ENCODE measurements at places on chromosomes 7 and 10.

DNA sequence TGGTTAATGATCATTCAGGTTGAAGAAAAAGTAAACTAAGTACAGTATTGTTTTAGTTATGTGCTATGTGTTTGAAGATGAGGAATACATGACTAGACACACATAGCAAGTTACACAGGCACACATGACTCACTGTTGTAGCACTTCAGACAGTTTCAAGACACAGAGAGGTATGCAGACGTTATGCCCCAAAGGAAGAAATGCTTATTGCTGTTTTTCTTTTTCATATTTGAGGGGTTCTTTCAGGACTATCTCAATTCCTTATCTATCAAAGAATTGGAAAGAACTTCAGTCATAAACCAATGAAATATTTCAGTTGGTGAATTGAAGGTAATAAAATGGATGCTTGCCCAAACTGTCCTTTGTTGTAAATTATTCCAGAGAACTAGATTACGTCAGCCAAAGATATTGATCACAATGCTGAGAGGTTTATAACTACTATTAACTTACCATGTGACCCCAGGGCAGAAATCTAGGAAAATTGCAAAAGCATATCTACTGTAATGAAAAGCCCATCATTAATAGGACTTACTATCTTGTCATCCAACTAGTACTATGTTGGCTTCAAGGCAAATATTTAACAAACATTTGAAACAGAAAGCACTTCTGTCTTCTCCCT lies 61.2 kb upstream of the CAPZA2 start:
- peak; percentile 87 for DNase-seq

DNA sequence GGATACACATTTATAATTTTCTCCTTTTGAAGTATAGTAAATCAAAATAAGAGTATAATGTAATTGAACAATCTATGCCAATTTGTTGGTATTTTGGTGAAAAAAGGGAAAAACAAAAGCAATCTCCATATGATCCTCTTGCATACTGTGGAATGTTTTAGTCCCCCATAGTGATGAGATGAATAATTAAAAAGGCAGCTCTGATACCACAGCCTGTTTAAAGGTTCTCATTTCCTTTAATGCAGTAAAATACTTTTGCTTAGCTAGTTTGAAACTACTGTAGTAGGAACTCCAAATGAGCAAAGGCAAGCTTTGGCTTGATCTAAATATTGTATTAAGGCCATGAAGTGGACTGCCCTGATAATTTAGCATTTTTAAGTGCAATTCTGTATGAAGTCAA lies 77.6 kb downstream of the VTI1A start:
- peak; percentile 57 for DNase-seq

GRCh38 chr10:29244978-29245377 lies 43.9 kb upstream of the LYZL1 start:
- DNase-seq: no peak

GRCh38 chr7:75957021-75957736 lies 37.2 kb downstream of the TMEM120A start:
- no peak for DNase-seq

GRCh38 chr10:47340608-47341170 lies 7.5 kb upstream of the RBP3 start:
- peak; percentile 48 for DNase-seq

Data from fibroblast of skin of abdomen (primary cell).